ENCODE measurements at places on chromosomes 2 and 18. TPM values are rescaled to one million over a fixed set of nuclear protein-coding genes. Genes with fewer than 3 reads are reported as not detected.

GRCh38 chr18:70994116-70994515 is 705.3 kb downstream of the SOCS6 start:
- DNase-seq, result no peak
- H3K4me3 ChIP-seq, result no peak overlapping the region
- no peaks in the 10 kb centered on the region for H3K36me3 ChIP-seq

DNA sequence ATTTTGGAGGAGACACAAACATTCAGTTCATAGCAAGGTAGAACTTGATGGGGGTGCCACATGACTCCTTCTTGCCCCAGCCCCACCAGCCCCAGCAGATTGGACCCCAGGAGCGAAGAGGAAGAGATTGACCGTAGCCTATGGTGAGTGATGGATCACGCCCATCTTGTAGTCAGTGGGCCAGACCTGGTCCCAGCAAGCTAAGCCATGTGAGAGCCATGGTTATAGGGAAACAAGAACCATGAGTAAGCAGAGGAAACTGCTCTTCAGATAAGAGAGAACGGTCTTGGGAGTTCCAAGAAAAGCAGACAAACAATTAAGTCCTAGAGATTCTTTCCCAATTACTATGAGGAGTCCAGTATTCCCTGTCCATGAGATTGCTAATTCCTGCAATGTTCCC is 4.6 kb upstream of the TCF4 start:
- no peak for DNase-seq
- peaks cover 5% of the 10 kb centered on the region for H3K27me3 ChIP-seq
- H3K27ac ChIP-seq, result no peak overlapping the region
- no peaks in the 10 kb centered on the region for H3K4me1 ChIP-seq

IL36B gene
- not detected for total RNA-seq

- no peak overlapping the region for H3K4me3 ChIP-seq
- DNase-seq, result no peak
- H3K27ac ChIP-seq, result no peak overlapping the region
- H3K27me3 ChIP-seq, result no peaks in the 10 kb centered on the region
Measured at GRCh38 chr2:174964404-174964803, 40.8 kb downstream of the CHN1 start.

DNA sequence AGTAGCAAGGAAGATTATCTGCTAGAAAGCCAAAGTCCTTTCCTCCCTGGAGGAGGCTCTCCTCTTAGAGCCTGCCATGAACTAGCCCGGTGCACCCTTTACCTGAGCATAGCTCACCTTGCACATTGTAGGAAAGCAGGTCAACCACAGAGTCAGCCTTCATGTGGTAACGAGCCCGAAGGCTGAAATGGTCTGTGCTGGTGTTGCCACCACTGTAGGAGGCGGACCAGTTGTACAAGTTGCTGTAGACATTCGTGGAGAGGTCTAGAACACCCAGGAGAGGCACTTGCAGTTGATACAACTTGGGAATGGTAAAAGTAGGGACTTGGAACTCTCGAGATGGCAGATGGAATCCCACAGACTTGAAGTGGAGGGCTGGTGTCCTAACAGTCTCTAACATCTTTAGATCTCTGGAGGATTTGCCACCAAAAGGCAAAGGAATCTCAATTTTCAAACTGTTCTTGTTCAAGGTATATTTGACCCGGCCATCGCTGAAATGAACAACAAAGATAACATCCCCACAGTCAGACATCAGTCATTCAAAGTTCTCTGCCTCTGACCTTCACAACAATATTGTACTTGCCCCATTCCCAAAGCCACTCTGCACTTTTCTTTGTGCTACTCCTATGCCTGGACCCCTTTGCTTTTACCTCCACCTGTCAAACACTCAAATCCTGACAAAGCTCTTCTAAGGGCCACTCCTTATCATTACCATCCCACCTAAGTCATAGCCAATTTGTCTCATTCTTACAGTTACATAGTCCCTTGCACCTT is 30.6 kb downstream of the APOB start:
- no peaks in the 10 kb centered on the region for H3K27me3 ChIP-seq
- DNase-seq, result no peak
- H3K4me3 ChIP-seq, result no peak overlapping the region
- no peak overlapping the region for H3K27ac ChIP-seq
- H3K4me1 ChIP-seq, result no peaks in the 10 kb centered on the region

GNLY gene
- 9.0 TPM for total RNA-seq

DNA sequence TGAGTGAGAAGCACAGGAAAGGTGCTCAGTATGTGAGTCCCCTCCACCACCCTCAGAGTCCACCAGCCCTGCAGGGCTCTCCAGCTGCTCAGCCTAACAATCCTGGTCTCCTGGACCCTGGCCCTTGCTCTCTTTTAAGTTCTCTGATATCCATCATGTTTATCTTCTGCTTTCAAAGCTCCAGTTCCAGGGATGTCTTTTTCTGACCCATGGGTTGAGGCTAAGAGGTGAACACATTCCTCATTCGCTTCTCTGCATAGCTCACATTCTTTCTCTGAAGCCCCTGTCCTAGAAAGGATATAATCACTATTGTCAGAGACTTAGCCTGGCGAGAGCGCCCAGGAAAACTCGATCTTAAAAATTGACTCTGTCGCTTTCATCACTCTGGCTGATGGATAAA is 86.4 kb downstream of the ARL4C start:
- H3K36me3 ChIP-seq, result no peaks in the 10 kb centered on the region
- H3K4me3 ChIP-seq, result no peak overlapping the region
- no peak for DNase-seq
- peaks cover 12% of the 10 kb centered on the region for H3K4me1 ChIP-seq
- H3K27me3 ChIP-seq, result no peaks in the 10 kb centered on the region

MYCN gene
- not detected for total RNA-seq

DNA sequence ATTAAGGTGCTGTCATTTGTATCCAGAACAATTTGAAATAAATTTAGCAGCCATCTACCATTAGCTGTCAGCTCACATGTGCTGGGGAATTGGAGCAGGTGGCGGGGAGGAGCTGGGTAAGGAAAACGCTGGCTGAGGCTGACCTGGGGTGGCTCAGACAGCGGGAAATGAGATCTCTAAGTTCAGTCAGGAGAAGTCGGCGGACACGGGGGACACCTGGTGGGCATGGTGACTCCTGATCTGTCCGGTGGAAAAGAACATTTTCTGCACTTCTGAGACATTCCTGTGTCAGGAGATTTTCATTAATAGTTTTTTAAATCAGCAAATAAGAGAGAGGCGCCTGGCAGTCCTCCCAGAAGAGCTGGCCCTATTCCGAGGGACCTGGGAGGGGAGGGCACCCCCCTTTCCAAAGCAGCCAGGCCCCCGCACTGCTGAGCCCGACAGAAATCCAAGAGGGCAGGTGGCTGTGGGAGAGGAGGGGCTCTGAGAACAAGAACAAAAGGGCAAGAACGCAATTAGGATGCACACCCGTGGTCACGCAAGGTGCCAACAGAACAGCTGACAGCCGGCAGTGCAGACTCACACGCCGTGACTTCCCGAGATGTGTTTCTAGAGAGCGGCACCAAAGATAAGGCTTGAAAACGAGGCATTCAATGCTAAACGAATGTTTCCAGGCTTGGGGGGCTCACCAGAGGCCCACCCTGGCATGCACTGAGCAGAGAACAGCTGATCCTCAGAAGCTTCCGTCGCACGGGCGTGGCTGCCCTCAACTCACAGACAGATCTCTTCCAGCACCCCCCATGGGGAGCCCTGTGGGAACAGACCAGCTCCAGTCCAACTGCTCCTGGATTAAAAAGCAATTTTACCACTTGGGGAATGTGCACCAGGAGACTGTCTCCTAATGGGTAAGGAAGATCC is 26.4 kb downstream of the SLC66A2 start:
- H3K36me3 ChIP-seq, result peaks cover 9% of the 10 kb centered on the region
- H3K27ac ChIP-seq, result no peak overlapping the region
- H3K4me1 ChIP-seq, result no peaks in the 10 kb centered on the region

GRCh38 chr18:7177116-7177744 is 53.7 kb upstream of the LRRC30 start:
- DNase-seq, result no peak
- no peaks in the 10 kb centered on the region for H3K4me1 ChIP-seq
- no peak overlapping the region for H3K4me3 ChIP-seq
- no peak overlapping the region for H3K27ac ChIP-seq
- no peaks in the 10 kb centered on the region for H3K27me3 ChIP-seq

- H3K27ac ChIP-seq, result no peak overlapping the region
- no peak overlapping the region for H3K4me3 ChIP-seq
- H3K27me3 ChIP-seq, result no peaks in the 10 kb centered on the region
- no peak for DNase-seq
Measured at GRCh38 chr18:24616653-24617052, 156.2 kb downstream of the HRH4 start.

DNA sequence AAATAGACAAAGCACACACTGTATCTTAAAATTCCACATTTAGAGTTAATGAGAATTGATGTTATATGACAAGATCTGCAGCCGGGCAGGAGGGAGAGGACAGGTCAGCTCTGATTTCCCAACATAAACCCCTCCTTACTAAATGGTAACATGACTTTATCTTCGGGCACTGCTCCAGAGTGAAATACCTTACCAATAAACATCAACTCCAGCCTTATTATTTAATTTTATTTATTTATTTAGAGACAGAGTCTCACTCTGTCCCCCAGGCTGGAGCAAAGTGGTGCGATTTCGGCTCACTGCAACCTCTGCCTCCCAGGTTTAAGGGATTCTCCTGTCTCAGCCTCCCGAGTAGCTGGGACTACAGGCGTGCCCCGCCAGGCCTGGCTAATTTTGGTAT is 1.7 kb downstream of the CYB5A start:
- no peaks in the 10 kb centered on the region for H3K36me3 ChIP-seq
- no peak overlapping the region for H3K4me3 ChIP-seq
- no peak overlapping the region for H3K27ac ChIP-seq
- H3K4me1 ChIP-seq, result peaks cover 12% of the 10 kb centered on the region

GRCh38 chr2:119860924-119861323 is 101.2 kb downstream of the PTPN4 start:
- no peak for DNase-seq
- H3K4me1 ChIP-seq, result peaks cover 23% of the 10 kb centered on the region
- H3K27ac ChIP-seq, result no peak overlapping the region
- H3K27me3 ChIP-seq, result no peaks in the 10 kb centered on the region
- H3K4me3 ChIP-seq, result no peak overlapping the region
- no peaks in the 10 kb centered on the region for H3K36me3 ChIP-seq

GRCh38 chr2:37453027-37453426 is 108.6 kb downstream of the QPCT start:
- H3K4me1 ChIP-seq, result peaks cover 34% of the 10 kb centered on the region
- no peaks in the 10 kb centered on the region for H3K27me3 ChIP-seq
- H3K27ac ChIP-seq, result no peak overlapping the region
- DNase-seq, result peak; percentile 4
